ENCODE measurements at places on chromosomes 5 and 9.

- DNase-seq: no peak
Measured at GRCh38 chr5:178223196-178223773, 9.3 kb downstream of the PHYKPL start.

DNA sequence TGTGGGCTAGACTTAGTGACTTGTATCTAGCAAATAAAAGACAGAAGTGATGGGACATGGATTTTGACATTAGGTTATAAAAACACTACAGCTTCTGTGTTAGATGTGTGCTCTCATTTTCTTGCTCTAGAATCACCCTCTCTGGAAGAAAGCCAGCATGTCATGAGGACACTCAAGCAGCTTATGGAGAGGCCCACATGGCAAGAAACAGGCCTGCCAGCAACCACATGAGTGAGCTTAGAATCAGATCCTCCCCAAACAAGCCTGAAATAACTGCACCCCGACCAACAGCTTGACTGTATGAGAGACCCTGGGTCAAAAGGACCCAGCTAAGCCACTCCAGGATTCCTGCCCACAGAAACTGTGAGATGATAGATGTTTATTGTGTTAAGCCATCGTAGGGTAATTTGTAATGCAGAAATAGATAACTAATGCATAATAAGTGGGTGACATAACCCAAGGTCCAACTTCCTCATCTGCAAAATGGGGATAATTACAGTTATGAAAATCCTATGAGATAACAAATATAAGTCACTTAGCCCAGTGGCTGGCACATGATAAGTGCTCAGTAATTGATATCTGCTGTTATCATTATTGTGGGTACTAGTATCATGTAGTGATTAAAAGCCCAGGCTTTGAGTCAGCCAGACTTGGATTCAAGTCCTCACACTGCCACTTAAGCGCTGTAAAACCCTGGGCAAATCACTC, 86.5 kb downstream of the KLHL3 start:
- no peak for DNase-seq

DNA sequence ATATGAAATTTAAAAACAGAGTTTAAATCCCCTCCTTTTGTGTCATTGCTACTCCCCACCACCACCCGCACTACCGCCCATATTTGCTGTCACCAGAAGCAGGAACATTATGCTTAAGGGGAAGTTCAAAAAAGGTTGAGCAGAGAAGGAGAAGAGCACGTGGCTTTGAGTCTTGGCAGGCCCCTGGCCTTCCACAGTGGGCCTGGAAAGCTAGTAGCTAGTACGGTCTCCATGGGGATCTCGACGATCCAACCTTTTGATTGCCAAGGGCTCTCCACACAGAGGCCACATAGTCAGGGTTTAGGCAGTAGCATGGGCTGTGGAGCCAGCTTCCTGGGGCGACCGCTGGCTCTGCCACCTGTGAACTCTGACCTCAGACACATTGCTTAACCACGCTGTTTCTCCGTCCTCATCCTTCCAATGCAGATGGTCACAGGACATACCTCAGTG, 90.1 kb downstream of the GOLPH3 start:
- no peak for DNase-seq

DNA sequence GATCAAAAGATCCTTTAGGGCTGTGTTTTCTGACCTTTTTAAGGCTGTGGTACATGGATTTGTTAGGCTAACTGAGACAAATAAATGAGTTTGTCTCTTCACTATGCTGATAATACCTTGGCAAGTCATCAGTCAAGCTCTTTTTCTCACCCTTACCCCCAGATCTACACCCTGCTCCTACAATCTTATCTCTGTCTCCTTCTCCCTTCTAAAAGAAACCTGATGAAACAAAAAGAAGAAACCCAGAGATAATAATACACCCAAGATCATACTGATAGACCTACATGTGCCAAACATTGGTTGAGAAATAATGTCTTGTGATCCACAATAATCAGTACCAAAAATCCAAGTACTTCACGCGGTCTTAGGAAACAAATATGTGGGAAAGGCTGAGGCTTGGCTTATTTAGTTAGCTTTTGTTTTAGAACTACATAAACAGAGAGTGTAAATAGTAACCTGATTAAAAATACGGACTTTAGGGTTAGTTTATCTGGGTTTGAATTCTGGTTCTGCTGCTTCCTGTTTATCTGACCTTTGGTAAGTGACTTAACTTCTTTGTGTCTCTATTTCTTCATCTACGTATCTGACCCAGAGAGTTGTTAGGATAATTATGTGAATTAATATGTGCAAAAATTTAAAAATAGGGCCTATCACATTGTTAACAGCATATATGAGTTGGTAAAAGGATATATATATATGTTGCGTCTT, 24.8 kb upstream of the PDCD1LG2 start:
- no peak for DNase-seq

DNA sequence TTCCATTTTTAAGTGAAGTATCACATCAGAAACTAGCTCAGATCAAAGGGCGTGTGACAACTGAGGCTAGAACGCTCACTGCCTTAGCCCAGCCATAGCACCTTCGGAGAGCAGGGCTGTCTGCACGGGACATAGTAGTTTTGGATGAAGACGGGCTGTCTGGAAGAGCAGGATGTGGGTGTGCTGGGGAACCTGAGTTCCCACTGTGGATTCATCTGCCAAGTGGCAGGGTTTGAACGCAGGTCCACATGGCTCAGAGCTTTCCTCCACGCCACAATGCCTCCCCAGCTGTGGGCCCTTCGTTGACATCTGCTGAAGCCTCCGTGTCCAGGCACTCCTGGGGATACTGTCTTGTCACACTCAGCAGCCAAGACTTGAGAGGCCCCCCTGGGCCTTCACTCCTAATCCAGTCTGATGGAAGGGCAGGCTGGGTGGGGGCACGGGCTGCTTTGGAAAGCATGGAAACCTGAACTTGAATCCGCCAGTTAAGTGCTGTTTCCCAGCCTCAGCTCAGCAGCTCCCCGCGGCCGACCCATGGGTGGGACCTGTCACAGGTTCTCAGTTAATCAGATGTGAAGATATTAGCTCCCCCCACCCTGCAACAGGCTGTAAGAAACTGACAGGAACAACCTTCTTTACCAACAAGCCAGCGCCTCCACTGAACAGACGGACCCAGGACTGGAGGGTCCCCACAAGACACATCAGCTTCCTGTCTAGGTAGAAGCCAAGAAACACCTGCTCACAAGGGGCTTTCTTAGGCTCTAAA, 228.1 kb downstream of the FANCC start:
- no peak for DNase-seq

DNA sequence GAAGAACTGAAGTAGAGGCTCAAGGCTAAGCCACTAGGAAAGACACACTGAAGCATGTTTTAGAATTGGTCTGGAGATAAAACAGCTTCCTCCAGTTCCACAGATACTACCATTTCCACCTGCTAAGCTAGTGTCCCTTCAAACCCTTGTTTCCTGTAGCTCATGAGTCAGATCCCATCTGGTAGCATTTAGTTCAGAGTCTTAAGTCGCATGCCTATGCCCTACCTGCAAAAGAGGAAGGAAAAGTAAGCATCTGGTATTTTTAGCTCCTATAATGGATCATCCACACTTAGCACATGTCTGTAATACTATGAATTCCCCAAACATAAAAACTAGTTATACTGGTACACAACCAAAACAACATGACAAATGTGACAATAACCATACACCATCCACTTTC, 92.1 kb downstream of the CDKN2A start:
- DNase-seq: no peak

DNA sequence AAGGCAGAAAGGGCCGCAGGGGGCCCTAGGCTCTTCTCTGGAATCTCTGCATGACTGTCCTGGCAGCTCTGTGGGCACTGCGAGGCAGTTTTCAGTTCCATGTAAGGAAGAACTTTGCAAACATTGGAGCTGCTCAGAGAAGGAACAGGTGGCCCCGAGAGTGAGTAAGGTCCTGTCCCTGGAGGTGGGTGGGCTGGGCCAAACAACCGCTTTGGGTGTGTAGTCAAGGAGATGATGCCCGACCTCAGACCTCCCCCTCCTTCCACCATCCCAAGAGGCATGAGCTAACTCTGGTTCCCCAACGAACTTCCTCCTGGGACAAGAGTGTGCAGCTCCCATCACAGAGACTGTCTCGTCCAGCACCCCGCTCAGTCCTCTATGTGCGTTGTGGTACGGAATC, 20.5 kb downstream of the CSF1R start:
- no peak for DNase-seq

DNA sequence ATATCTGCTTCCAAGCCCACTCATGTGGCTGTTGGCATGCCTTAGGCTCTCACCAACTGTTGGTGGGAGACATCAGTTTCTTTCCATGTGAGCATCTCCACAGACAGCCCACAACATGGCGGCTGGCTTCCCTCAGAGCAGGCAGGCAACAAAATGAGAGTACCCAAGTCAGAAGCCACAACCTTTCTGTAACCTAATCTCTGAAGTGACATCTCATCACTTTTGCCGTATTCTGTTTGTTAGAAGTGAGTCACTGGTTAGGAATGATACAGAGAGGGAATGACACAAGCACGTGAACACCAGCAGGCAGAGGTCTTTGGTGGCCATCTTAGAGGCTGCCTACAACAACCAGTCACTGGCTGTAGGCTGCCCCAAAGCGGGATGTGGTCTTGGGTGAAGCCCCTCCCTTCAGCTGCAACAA, 88.6 kb upstream of the RASGRF2 start:
- peak; percentile 29 for DNase-seq

GRCh38 chr9:135929656-135930445, 22.5 kb upstream of the CAMSAP1 start:
- no peak for DNase-seq

- DNase-seq: no peak
Measured at GRCh38 chr5:92887254-92887653, 693.8 kb downstream of the NR2F1-AS1 start.

GRCh38 chr5:177512736-177513380, 3.2 kb upstream of the DOK3 start:
- no peak for DNase-seq

Measured in stimulated activated CD4-positive, alpha-beta T cell treated with anti-CD3 and anti-CD28 coated beads, Interleukin-12 subunit alpha, Interleukin-12 subunit beta, amount 100 ng/mL, for 24 hours (primary cell).